ENCODE measurements at places on chromosomes 2 and 18.

DNA sequence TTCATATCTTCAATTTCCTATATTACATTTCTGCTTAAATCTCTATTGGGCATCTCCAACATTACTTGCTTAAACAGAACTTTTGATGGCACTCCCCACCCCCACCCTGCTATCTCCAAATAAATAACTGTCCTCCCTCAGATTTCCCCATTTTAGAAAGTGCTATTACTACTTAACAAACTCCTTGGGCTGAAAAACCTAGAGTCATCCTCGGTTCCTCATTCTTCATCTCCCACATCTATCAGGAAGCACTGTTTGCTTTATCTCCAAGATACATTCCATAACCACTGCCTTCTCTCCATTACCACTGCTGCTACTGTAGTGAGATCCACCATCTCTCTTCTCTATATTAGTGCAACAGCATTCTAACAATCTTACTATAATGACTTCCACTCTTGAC is 150.4 kb upstream of the CYRIA start:
- no peak for DNase-seq

GRCh38 chr2:22536133-22536532 is 848.8 kb upstream of the KLHL29 start:
- DNase-seq, result no peak

- no peak for DNase-seq
Measured at GRCh38 chr18:11177382-11177781, 28.0 kb upstream of the PIEZO2 start.

GRCh38 chr2:130369311-130369964 is 13.6 kb downstream of the PTPN18 start:
- no peak for DNase-seq

GRCh38 chr18:24267878-24268277 is 129.0 kb downstream of the CABYR start:
- no peak for DNase-seq

DNA sequence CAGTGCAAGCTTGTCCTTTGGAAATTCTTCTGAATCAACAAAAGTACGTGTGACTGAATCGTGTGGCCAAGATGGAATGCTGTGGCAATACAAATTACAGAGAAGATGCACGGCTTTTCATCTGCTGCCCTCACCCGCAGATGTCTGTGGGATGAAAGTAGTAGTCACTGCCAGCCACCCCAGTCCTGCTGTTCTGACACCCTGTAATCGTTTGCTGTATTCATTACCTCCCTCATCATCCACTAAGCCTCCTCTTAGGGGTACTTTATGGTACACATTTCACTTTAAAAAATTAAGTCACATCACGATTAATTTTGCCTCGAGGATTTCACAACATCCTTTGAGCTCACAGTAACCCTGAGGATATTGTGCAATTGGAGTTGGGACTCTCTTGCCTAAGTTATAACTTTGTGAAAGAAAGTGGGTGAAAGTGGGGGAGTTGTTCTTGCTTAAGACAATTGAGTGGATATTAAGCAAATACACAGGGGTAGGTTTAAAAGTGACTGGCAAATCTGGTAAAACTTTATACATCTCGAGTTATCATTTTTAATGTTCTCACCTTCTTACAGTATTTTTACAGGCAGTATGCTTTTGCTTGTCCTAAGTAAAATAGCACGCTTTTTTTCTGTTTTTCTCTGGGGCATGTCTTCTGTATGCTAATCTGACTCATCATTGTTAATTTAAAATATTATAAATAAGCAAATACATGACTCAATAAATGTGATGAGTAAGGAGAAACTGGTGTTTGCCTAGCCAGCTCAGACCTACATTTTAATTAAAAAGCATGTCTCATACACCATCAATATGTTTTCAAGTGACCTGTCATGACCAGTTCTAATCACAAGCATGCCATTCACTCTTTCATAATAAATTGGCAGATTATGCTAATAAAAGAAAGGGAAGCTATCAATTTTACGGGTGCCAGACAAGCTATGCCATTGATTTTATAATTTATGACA is 680.9 kb downstream of the IRS1 start:
- no peak for DNase-seq

Data from stimulated activated CD4-positive, alpha-beta T cell treated with anti-CD3 and anti-CD28 coated beads, TNF-alpha, amount 100 ng/mL, for 4 hours (primary cell).